ENCODE measurements at places on chromosomes 2 and 18.

- DNase-seq: no peak
Observed at GRCh38 chr2:222523783-222524544, 99.6 kb downstream of the SGPP2 start.

- DNase-seq: no peak
Observed at GRCh38 chr2:47259829-47260228, 104.7 kb upstream of the STPG4 start.

GRCh38 chr2:55838653-55839052 lies 84.9 kb downstream of the EFEMP1 start:
- DNase-seq: no peak

DNA sequence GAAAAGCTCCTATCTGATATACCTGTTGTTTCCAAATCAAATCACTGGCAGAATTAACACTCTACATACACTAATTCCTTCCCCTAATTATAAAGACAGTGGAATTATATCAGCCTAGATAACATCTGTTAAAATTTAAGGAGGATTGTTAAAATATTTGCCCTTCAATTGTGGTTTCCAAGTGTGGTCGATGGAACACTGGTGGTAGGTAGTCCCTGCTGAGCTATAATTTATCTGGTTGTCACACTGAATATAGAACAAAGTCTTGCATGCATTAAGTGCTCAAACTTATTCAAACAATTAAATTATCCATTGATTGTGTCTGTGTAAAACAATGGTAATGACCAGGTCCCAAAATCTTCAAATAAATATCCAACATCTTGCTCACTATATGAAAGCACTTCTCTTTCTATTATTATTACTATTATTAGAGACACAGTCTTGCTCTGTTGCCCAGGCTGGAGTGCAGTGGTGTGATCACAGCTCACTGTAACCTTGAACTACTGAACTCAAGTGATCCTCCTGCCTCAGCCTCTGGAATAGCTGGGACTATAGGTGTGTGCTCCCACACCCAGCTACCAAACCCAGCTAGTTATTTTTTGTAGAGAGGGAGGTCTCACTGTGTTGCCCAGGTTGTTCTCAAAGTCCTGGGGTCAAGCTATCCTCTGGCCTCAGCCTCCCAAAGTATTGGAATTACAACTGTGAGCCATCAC lies 12.0 kb downstream of the CDH2 start:
- DNase-seq: no peak

- no peak for DNase-seq
Observed at GRCh38 chr2:85307527-85307897, 20.3 kb downstream of the TGOLN2 start.

DNA sequence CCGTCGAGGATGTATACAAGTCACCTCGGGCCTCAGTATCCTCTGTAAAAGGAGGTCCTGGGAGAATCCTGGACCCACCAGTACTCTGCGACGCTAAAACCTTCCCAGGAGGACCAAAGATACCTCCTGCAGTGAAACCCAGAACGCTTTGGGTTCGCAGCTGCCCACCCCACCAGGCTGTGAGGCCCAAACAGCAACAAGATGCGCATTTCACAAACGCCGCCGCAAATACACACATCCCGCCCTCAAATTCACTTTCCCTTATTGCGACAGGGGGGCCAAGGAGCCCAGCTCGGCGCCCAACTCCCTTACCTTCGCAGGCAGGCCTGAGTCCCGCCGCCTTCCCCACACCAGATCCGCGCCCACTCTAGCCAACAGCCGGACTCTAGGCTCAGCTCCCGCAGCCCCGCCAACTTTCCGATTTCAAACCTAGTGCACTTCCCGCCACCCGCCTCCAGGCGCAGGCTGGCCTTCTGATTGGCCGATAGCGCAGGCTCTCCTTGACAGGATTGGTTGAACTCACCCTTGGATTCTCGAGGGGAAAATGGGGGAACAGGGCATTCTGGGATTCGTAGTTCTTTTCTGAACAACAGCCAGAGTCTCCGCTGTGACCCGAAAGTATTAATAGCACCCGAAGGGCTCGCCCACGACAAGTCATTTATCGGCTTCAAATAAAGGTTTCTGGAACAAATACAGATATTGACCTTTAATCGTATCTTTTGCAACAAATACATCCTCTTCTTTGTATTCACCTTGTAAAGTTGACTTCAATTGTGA lies at the start of gene SPC25:
TSS of gene SPC25 (minus strand) at position 425 of the 777 bp plus-strand sequence. CDS start 911 bp downstream, outside the sequence.
- peak; percentile 92 for DNase-seq

DNA sequence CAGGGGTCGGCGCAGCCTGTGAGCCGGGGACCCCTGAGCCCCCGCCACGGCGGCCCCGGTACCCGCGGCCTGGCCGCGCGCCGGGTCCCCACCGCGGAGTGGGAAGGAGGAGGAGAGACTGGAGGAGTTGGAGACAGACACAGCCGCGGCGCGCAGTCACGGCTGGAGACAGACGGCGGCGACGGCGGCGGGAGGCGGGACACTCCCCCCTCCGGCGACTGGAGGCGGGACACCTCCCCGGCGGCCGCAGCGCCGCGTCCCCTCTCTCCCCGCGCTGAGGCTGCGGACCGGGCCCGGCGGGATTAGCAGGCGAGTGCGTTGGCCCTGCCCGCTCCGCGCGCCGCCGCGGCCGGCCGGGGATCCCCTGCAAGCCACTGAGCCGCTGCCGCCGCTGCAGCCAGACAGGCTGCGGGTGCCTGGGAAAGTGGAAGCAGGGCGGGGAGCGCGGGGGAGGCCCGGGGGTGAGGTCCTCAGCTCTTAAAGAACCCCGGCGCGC lies 1.0 kb upstream of the LDLRAD4 start:
- DNase-seq: peak; percentile 75

DNA sequence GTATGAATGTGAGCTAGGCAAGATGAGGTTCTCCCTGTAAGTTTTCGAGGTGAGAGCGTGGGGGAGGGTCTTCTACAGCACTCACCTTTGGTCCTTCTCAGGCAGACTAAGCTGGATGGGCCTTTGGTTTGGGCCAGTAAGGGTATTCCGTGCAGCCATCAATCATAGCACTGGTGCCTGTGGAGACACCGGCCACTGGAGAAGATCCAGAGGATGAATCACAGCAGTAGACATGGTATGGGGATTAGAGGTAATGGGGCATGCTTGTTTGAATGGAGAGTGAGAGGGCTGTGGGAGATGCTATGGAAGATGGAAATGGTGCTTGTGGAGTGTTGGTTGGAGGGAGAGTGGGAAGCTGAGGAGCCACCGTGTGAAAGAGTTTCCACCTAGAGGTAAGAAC lies 16.1 kb downstream of the MAPRE3 start:
- DNase-seq: no peak

DNA sequence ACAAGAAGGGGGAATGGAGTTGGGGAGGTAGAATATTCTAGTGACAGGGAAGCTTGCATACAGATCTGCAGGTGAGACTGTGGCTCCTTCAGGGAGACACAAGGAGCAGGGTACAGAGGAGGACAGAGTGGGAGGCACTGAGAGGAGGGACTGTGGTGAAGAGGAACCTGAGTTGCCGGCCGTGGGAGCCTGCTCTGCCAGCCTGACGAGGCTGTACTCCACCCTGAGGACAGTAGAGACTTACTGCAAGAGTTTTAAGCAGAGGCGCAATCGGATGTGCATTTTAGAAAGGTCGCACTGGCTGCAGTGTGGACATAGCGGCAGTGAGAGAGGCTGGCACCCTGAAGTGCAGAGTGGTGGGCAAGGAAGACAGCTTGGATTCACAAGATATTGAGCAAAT lies 185.8 kb downstream of the GFPT1 start:
- DNase-seq: no peak

DNA sequence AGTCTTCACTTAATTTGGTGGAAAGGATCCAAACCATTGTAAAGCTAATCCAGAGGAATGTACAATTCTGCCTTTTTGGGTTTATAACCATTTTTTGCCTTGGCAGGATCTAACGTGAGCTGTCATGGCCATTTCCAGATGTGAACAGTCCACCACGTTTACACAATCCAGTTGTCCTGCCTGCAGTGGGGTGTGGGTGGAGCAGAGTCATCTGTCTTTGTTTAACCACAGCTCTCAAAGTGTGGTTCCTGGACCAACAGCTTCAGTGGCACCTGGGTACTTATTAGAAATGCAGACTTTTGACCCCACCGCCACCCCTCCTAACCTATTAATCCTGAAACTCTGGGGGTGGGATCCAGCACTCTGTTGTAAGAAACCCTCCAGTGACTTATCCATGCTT lies 35.9 kb downstream of the FHOD3 start:
- DNase-seq: no peak

DNA sequence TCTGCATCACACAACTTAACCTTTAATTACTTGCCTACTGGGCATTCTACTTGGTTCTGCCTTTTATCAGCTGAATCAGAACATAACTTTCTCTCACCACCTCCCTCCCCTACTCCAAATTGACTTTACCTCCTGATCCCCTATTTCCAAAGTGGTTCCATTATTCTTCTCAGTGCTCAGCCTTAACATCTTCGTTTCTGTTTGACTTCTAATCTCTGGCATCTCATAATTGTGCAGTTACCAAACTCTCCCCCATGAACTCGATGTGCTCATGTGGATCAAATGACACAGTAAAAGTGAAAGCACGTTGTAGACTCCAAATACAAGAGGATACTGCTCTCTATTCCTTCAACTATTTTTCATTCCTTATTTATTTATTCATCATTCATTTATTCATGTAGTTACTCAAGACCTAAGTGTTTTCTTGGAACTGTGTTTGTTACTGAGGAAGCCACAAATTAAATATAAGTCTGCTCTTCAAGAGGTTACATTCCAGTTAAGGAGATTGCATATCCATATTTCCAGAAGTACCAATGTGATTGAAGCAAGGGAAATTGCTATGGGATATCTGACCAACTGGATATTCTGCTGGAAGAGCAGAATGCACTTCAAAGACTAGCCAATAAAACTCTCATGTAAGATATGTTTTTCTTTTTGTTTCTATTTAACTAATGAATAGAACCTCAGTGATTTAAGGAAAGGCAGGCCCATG lies 158.8 kb downstream of the TMEFF2 start:
- no peak for DNase-seq

DNA sequence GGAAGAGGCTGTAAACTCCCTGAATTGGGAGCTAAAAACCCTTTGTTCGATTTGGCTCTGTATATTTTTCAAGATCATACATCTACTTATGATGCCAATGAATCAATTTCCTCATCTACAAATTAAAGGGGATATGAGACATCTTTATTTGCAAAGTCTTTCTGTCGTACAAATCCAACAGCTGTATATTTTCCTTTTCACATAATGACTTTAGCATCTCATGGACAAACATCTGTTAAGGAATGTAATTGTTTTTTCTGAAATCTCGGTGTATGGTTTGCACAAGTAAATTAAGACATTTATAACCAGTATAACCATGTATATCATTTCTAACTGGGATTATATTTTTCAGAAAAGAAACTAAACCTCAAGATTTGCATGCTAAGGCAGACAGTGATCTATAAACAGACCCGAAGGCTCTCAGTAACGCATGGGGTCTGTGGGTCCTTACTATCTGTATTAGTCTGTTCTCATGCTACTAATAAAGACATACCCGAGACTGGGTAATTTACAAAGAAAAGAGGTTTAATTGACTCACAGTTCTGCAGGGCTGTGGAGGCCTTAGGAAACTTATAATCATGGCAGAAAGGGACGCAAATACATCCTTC lies 130.8 kb downstream of the SLC8A1 start:
- DNase-seq: no peak

- no peak for DNase-seq
Observed at GRCh38 chr2:172427990-172428831, 825 bp downstream of the ITGA6 start.

- DNase-seq: no peak
Observed at GRCh38 chr2:212314680-212315079, 223.9 kb downstream of the ERBB4 start.

DNA sequence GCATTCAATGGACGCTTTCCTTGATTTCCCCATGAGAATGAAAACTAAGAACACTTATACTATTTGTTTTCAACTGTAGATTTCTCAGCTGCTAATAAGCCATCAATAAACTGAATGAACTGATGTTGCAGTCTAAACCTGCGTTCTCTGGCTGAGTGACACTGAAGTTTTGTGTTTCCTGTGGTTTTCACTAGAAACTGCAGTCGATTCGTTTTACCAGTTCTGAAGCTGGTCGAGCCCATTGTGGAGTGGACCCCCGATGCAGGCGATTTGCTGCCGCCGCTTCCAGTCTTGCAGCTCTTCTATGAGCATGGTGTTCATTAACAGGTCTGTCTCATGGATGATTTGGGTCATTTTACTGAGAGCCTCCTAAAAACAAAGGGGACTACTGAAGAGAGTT lies 50.6 kb upstream of the STAT1 start:
- no peak for DNase-seq

GRCh38 chr2:84897773-84898172 lies 7.7 kb upstream of the TMSB10 start:
- DNase-seq: no peak

DNA sequence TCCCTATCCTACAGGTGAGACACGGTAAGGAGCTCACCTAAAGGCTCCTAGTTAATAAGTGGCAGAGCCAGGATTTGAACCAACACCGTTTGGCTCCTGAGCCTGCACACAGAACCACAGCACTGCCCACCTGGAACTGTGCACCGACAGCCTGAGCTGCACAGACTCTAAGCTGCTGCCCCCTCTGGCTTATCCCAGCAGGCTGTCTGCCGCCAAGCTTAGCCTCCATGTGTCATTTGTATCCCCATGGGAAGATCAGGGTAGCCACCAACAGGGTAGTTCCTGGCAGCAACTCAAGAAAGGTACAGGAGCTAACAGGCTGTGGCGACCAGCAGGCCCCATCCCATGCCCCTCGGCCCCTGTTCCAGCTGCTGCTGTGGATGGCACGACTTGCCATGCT lies 135.7 kb downstream of the LRRC30 start:
- no peak for DNase-seq

GRCh38 chr18:72985686-72986085 lies 117.9 kb upstream of the NETO1 start:
- no peak for DNase-seq

DNA sequence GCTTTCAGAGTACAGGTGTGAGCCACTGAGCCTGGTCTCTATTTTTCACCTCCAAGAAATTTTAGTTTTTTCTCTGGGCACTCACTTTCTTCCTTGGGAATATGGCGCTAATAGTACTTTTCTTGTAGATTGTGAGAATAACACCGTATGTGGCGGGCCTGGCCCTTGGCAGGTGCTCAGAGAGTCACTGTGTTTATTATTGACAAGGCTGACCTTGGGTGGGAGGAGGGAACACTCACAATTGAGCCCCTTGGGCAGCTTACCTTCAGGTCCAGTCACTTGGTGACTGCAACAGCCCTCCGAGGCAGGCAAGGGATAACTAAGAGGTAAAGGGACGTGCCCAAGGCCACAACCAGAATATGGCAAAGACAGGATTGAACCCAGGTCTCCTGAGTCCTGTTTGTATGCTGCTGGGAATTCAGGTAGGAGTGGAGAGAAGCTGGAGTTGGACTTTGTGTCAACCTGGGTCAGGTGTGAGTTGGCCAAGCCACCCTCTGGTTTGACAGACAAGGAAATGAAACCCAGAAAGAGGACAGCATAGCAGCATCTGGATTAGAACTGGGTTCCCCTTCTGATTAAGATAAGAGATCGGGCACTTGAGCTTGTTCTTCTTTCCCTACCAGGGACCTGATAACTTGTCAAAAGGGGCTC lies 2.8 kb upstream of the STK25 start:
- DNase-seq: no peak

DNA sequence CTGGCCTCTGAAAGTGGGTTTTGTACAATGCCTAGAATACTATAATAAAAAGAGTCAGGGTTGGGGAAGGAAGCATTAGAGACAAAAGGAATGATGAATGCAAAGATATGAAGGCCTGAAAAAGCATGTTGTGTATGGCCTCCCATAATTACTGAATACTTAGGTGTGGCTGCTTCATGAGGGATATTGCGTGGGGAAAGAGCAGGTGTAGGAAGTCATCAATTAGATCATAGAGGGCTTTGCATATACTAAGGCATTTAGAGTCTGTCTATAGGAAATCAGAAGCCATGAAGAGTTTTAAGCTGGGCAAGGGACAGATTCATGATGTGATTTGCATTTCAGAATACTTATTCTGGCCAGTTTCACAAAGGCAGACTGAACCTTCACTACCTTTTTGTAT lies 48.2 kb downstream of the NCOA1 start:
- DNase-seq: no peak

Data from sigmoid colon (tissue), 7 donors.